ENCODE measurements at places on chromosomes 7 and 10. TPM values are rescaled to one million over a fixed set of nuclear protein-coding genes. Genes with fewer than 3 reads are reported as not detected.

DNA sequence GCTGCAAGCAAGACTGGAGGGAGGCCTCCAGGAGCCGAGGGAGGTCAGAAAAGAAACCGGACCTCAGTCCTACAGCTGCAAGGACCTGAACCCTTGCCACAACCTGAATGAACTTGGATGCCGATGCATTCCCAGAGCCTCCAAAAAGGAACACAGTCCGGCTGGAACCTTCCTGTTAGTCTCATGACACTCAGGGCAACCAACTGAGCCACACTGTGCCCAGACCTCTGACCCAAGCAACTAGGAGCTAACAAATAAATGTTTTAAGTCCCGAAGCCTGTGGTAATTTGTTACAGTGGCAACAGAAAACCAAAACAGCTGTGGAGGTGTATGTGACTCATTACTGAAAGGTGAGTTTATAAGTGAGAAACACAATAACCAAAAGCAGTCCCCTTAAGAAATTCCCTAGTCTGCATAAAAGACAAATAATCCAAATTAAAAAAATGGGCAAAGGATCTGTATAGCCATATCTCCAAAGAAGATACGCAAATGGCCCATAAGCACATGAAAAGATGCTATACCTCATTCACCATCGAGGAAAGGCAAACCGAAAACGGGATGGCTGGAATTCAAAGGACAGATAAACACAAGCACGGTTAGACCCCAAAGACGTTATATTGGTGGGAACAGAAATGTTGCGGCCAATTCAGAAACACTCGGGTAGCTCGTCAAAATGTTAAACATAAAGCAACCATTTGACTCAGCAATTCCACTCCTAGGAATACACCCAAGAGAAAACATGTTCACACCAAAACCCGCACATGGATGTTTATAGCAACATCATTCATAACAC lies 24.8 kb downstream of the GNA12 start:
- H3K27ac ChIP-seq, result peak overlapping the region; percentile 78
- peaks cover 12% of the 10 kb centered on the region for H3K4me1 ChIP-seq
- no peaks in the 10 kb centered on the region for H3K27me3 ChIP-seq
- DNase-seq, result no peak

- H3K27me3 ChIP-seq, result no peaks in the 10 kb centered on the region
- no peaks in the 10 kb centered on the region for H3K4me1 ChIP-seq
- DNase-seq, result no peak
- no peak overlapping the region for H3K4me3 ChIP-seq
- H3K36me3 ChIP-seq, result no peaks in the 10 kb centered on the region
These were observed 73.4 kb downstream of the GPR141 start for GRCh38 chr7:37756797-37757551.

CTAGE8 gene
- not detected for polyA plus RNA-seq

BAMBI gene
- 2.8 TPM for polyA plus RNA-seq

GRCh38 chr10:37680716-37681616 lies 176.4 kb downstream of the ZNF248 start:
- H3K4me1 ChIP-seq, result no peaks in the 10 kb centered on the region
- H3K27ac ChIP-seq, result no peak overlapping the region
- no peak overlapping the region for H3K4me3 ChIP-seq
- H3K27me3 ChIP-seq, result no peaks in the 10 kb centered on the region
- DNase-seq, result no peak
- no peaks in the 10 kb centered on the region for H3K36me3 ChIP-seq
